ENCODE measurements at places on chromosomes 16 and 17. TPM values are rescaled to one million over a fixed set of nuclear protein-coding genes. Genes with fewer than 3 reads are reported as not detected.

- no peaks in the 10 kb centered on the region for H3K36me3 ChIP-seq
- DNase-seq = no peak
- peaks cover 4% of the 10 kb centered on the region for H3K27me3 ChIP-seq
- no peaks in the 10 kb centered on the region for H3K4me1 ChIP-seq
Measured at GRCh38 chr16:85383836-85384832, 229.0 kb upstream of the GSE1 start.

TNFRSF12A gene
- 0.96 TPM for total RNA-seq

TMC7 gene
- total RNA-seq = not detected

DNA sequence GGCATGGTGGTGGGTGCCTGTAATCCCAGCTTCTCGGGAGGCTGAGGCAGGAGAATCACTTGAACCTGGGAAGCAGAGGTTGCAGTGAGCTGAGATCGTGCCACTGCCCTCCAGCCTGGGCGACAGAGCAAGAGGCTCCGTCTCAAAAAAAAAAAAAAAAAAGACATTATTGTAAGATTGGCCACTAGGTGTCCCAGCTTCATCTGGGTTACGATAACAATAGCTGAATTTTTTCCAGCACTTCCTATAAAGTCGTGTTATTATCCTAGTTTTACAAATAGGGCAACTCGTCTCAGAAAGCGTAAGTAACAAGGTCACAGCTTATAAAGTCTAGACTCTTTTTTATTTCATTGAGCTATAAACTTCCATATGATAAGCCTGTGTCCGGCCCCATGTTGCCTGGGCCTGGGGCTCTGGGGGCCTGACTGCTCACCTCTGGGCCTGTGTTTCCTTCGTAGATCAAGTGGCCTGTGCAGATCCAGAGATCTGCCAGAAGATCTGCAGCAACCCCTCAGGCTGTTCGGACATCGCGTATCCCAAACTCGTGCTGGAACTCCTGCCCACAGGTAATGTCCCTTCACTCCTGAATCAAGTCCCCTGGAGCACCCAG is 60.5 kb downstream of the SLC5A11 start:
- H3K4me3 ChIP-seq = no peak overlapping the region
- H3K4me1 ChIP-seq = peaks cover 3% of the 10 kb centered on the region
- no peak overlapping the region for H3K27ac ChIP-seq
- no peaks in the 10 kb centered on the region for H3K36me3 ChIP-seq
- no peak for DNase-seq

- peaks cover 15% of the 10 kb centered on the region for H3K36me3 ChIP-seq
- H3K27ac ChIP-seq = peak within 1 kb of the TSS; percentile 91
- peak within 1 kb of the TSS; percentile 93 for H3K4me3 ChIP-seq
Measured at GRCh38 chr16:1771188-1771863, at the start of gene NME3. Gene NME3 (minus strand): TSS chr16:1771543. CDS start chr16:1771534, 9 bp downstream.

GRCh38 chr17:40448213-40448638 is 5.0 kb downstream of the IGFBP4 start:
- no peak overlapping the region for H3K27ac ChIP-seq
- no peak overlapping the region for H3K4me3 ChIP-seq
- peak; percentile 38 for DNase-seq
- no peaks in the 10 kb centered on the region for H3K27me3 ChIP-seq
- H3K36me3 ChIP-seq = no peaks in the 10 kb centered on the region

DNA sequence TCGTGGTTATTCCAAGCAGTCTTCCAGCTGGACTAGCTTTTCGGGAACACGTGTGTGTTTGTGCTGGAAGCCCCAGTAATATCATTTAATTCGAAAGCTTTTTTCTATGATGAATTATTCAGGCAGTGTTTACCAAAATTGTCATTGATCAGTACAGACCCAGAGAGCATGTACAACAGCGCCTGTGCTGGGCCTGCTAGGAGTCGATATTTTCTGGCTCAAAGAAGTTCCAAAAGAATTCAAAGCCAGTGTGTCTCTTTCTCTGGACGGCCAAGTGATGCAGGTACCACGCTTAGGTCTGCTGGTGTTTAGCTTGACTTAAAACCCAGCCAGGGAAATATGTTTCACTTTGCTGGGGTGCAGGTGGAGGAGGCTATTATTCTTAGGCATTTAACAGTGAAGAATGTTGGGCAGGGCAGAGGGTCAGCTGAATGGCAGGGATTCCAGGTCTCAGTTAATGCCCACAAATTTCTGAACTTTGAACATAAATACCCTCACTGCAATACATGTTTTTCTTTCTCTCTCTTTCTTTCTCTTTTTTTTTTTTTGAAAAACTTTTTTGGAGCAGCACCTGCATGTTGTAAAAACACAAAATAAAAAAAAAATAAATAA is 401.3 kb downstream of the WWOX start:
- no peak overlapping the region for H3K27ac ChIP-seq

DNA sequence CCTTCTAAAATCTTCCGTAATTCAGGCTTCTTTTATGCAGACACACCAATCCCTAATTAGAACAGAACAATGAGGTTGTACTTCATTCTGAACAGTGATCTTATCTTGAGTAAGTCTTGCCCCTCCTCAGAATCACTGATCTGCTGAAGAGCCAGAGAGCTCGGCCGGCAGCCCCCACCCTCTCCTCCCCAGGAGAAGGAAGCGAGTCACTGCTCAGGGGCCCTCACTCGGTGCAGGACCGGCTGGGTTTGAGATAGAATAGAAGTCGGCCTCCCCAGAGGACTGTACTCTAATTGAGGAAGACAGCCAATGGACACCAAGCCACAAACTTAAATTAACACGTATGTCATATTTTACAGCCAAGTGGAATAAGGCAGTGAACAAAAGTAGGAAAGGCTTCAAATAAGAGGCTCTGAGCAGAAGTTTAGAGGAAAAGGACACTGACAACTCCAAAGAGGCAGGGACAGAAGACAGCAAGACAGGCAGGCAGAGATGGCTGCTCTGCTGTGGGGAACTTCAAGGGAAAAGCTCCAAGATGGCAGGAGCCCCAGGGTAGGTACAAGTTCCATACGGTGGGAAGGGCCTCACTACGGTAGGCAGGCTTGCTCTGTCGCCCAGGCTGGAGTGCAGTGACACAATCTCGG is 18.6 kb downstream of the CREBBP start:
- no peak overlapping the region for H3K4me3 ChIP-seq
- peaks cover 75% of the 10 kb centered on the region for H3K4me1 ChIP-seq
- no peaks in the 10 kb centered on the region for H3K27me3 ChIP-seq
- DNase-seq = peak; percentile 22

OR3A3 gene
- not detected for total RNA-seq
